ENCODE measurements at places on chromosomes 4 and X. TPM values are rescaled to one million over a fixed set of nuclear protein-coding genes. Genes with fewer than 3 reads are reported as not detected.

Gene TMEM156
- total RNA-seq = 10.4 TPM

DNA sequence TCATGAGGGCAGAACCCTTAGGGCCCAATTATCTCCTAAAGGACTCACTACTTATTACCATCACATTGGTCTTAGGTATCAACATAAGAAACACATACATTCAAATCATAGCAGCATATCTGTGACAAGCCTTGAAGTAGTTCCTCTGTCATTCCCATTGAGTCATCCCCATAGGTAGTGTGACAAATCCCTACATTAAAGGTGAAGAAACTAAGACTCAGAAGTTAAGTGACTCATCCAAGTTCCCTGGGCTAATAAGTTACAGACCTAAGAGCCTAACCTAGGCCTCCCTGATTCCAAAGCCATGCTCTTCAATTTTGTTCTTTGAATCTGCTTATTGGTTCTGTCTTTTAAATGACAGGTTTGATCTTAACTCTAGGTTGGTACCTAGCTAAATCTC is 58.2 kb downstream of the CD38 start:
- H3K36me3 ChIP-seq = no peaks in the 10 kb centered on the region
- peak; percentile 6 for DNase-seq
- H3K4me1 ChIP-seq = no peaks in the 10 kb centered on the region
- no peak overlapping the region for H3K4me3 ChIP-seq

DNA sequence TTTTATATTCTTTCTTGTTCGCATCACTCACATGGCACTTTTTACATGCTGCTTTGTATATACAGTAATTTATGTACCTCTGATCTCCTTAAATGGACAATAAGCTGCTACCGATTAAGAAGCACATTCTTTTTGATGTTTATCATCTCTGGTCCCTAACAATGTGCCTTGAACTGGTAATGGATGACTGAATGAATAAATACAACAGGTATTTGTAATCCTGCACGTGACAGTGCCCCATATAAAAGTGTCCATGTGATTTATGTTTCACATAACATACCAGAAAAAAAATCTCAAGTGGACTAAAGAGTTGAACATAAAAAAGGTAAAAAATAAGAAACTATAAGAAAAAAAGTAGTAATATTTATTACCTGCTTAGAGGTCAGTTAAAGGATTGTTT is 7.7 kb upstream of the SLAIN2 start:
- no peaks in the 10 kb centered on the region for H3K36me3 ChIP-seq
- H3K4me1 ChIP-seq = peaks cover 16% of the 10 kb centered on the region
- no peak for DNase-seq
- H3K27me3 ChIP-seq = no peaks in the 10 kb centered on the region

- peaks cover 9% of the 10 kb centered on the region for H3K36me3 ChIP-seq
- H3K27me3 ChIP-seq = no peaks in the 10 kb centered on the region
- no peaks in the 10 kb centered on the region for H3K4me1 ChIP-seq
- no peak overlapping the region for H3K4me3 ChIP-seq
- H3K27ac ChIP-seq = no peak overlapping the region
These were observed 24.3 kb downstream of the TMEM192 start for GRCh38 chr4:165088366-165088765.

All from Calu3 (cell line).